ENCODE measurements at places on chromosomes 12 and 14. TPM values are rescaled to one million over a fixed set of nuclear protein-coding genes. Genes with fewer than 3 reads are reported as not detected.

GRCh38 chr12:3670083-3670620 lies 82.8 kb downstream of the CRACR2A start:
- DNase-seq = no peak

DNA sequence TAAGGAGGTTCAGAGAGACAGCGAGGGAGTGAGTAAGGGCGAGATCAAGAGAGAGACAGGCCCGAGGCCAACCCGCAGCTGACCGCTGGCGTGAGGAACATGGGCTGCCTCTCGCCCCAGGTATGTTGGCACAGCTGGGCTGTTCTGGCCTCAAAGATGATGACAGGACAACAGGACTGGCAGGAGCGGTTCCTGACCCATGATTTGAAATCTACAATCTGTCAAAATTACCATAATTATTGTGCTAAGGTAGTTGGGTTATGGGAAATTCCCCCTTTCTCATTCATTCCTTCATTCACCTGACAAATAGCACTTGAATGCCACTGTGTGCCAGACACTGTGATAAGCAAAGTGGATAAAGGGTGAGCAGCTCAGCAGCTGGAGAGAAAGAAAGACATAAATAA lies 5.1 kb upstream of the ENDOU start:
- peak; percentile 68 for DNase-seq

DNA sequence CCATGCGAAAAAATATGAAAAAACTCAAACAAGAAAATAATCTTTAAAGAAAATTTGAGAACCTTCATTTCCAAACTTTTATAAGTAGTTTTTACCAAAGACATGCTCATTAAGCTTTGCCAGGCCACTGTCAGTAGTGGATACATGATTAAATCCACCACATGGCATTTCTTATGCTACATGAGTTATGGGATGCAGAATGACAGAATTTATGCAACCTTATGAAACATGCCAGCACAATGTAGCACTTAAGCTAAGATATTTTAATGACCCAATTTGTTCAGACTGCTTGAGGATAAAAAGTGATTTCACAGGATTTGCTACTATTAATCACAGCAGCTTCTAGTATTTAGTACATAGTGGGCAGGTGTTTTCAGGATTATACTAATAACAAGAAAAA lies 123.3 kb downstream of the ATP23 start:
- no peak for DNase-seq

- peak; percentile 73 for DNase-seq
Observed at GRCh38 chr12:46461459-46461858, 88.9 kb upstream of the SLC38A2 start.

DNA sequence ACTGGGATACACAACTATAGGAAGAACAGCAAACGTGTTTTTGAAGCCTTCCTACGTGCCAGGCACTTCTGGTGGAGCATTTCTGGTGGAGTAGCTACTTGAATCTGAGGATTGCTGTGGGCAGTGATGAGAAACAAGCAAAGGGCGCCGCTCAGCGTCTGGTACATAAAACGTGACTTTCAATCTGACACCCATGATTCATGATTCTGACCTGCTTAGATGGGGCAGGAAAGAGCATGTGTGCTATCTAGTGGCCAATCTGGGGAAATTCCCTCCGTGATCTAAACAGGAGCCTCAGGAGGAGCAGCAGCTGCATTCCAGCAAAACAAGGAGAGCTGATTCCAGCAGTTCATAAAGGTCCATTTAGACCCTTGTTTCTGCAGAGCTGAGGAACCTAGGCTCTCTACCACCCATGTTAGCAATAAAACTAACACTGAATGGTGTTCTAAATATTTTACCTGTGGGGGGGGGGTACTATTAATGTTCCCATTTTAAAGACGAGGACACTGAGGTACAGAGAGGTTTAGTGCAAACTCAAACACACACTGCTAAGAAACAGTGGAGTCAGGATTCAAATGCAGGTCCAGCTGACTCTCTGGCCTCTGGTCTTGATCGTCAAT lies 37.8 kb downstream of the PAH start:
- peak; percentile 77 for DNase-seq

DNA sequence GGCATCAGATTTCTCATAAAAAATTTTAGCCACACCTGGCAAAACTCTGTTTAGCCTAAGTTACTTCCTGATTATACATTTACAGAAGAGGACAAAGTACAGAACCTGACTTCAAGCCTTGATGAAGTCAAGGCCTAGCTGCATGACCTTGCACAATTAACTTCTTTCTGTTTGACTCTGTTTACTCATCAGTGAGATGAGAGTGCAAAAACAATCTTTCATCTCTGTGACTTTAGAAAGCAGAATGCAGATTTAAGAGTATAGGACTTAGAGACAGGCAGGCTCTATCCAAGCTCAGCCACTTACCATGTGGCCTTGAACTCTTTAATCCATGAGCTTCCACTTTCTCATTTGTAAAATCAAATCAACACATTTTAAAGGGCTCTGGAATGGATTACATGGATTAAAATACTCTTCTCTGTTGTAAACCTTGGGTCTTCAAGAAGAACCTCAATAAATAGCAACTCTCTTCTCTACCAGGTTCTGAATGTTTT lies 1178.9 kb downstream of the FLRT2 start:
- DNase-seq = no peak

DNA sequence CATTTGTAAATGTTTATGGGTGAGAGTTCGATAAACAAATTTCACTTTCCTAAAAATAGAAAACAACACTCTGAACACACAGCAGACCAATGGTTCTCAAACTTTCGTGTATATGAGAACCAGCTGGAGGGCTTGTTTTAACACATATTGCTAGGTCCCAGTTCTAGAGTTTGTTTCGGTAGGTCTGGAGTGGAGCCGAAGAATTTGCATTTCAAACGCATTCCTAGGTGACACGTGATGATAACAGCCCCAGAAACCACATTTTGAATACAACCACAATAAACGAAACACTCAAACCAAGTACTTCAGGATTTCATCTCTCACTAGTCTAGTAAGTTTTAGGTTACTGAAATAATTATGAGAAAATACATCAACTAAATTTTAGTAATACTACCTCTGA lies 17.1 kb downstream of the SEC23A start:
- DNase-seq = no peak

DNA sequence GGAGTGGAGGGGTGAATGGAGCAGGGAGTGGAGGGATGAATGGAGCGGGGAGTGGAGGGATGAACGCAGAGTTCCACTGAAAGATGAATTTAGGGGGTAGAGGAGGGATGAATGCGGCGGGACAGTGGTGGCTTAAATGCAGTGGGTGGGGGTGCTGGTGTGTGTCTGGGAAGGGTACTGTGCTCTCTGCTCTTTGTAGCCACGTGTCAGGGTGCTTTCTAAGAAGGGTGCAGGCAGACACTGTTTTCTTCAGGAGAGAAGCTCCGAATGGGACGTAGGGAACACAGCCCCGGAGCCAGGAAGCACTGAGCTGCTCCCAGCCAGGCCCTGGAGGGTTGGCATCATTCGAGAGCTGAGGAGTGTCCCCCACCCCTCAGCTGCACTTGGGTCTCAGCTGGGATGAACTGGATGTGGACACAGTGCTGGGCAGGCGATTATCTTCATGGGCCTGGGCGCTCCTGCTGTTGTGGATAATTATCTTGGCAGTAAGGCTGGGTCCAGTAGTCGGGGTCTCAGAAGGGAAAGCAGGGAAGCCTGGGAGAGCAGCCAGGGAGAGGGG lies 9.5 kb upstream of the CEP170B start:
- no peak for DNase-seq

DNA sequence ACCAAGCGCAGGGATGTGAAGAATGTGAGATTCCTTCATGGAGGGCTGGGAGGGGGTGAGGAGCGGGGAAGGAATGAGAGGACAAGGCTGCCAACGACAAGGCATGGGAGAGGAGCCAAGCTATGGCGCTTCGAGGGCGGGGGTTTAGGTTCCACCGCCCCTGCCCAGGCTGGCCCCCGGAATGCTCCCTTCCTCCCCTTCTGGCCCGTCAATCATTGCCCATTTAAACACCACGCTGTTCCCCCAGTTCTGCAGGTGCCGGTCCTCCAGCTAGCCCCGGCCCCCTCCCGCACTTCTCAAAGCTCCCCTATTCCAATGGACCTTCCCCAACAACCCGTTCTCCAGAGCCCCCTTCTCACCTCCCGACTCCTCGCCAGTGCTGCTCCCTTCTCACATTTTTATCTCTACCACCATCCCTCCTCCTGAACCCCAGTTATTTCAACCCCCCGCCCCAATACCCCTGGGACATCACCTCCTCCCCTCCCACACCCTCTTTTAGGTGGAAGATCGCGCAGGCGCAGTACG lies 428 bp downstream of the RNF41 start:
- peak; percentile 79 for DNase-seq

DNA sequence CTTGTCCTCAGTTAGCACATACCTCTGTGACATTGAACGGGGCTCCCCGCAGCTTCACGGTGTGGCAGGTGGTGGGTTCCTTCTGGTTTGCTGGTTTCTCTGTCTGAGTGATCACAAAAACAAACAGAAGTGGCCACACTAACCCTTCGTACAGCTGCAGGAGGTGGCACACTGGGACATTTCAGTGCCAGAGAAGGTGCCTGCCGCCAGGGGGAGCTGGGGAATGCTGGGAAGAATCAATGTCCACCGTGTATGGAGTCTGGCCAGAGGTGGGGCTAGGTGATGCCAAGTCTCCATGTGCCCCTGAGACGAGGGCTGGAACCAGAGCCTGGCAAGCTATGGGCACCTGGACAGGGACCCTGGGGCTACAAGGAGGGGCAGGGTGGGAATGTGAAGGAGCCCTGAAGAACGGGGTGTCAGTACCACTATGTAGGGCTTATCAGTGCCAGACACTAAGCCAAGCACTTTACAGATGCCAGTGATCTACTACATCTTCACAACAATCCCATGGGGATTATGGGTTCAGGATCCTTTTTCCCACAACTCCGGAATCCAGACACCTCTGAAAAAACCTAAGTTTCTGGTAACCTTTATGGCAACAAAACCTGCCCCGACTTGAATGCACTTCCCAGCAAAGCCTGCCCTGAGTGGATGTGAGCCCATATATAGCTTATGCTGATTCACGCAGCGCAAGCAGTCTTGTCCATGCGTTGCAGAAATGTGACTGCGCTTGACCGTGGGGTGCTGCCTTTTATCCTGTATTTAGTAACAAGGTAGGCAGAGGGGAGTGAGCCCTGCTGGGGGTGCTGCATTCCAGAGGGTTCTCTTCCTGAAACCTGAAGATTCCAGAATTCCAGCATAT lies 10.8 kb downstream of the RBM19 start:
- no peak for DNase-seq

DNA sequence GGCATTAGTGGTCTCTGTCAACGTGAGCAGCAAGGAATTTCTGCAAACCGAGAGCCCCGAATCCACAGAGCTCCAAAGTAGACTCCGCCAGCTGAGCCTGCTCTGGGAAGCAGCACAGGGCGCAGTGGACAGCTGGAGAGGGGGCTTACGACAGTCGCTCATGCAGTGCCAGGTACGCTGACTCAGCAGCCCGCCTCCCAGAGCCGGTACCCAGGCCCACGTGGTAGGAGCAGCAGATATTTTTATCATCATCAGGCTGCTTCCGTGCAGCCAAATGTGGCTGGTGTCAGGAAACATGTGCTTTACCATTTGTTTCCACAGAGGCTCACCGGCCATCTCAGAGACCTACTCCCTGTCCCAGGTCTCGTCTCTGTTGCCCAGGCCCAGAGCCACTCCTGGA lies 73.7 kb downstream of the ESR2 start:
- DNase-seq = peak; percentile 83

GRCh38 chr14:91872011-91872501 lies 4.7 kb upstream of the TC2N start:
- no peak for DNase-seq

DNA sequence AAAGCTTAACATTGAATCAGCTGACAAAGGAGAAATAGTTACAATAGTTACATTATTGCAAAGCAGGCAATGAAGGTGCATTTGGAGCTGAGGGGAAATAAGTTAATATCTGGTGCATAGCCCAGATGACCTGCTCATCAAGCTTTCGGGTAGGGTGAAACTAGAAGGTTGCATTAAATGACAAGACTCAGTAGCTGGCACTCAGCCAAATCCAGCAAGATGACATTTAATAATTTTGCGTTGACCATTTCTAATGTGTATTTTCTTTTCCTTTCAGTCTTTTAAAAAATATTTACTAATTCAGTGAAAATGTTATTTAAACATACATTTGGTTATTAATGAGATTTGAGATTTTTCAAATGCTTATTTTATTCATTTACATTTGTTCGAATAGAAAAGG lies 188.6 kb downstream of the SLC5A8 start:
- no peak for DNase-seq

GRCh38 chr12:54393207-54393609 lies 8.7 kb upstream of the ZNF385A start:
- DNase-seq = no peak

Gene KRT8
- polyA plus RNA-seq = 282 TPM

Gene PTGDR
- polyA plus RNA-seq = 0.32 TPM

Gene FAM186B
- polyA plus RNA-seq = 0.16 TPM

Gene IL31
- polyA plus RNA-seq = not detected

Gene TRIM9
- 0.79 TPM for polyA plus RNA-seq
